ENCODE measurements at places on chromosomes 11 and 22.

- no peak for DNase-seq
Observed at GRCh38 chr11:61924064-61924455, 6.7 kb upstream of the RAB3IL1 start.

GRCh38 chr11:125057693-125058016, 5.5 kb upstream of the SLC37A2 start:
- no peak for DNase-seq

DNA sequence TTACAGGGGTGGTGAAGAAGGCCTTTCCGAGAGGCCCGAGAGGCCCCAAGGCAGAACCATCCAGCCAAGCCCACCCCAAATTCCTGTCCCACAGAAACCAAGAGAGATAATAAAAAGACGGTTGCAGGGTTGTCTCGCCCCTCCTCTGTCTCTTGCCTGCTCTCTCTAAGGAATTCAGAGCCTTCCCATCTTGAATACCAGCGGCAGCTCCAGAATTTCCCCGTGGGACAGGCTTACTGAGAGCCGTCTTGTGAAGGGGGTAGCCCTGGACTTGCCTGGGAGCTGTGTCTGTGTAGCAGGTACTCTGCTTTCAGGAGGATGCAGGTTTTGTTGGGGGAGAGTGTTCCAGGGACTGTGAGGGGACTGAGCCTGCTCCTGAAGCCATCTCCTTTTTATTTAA, 9.6 kb upstream of the EIF3D start:
- DNase-seq = no peak

- no peak for DNase-seq
Observed at GRCh38 chr11:23097891-23098290, 237.6 kb upstream of the CCDC179 start.

DNA sequence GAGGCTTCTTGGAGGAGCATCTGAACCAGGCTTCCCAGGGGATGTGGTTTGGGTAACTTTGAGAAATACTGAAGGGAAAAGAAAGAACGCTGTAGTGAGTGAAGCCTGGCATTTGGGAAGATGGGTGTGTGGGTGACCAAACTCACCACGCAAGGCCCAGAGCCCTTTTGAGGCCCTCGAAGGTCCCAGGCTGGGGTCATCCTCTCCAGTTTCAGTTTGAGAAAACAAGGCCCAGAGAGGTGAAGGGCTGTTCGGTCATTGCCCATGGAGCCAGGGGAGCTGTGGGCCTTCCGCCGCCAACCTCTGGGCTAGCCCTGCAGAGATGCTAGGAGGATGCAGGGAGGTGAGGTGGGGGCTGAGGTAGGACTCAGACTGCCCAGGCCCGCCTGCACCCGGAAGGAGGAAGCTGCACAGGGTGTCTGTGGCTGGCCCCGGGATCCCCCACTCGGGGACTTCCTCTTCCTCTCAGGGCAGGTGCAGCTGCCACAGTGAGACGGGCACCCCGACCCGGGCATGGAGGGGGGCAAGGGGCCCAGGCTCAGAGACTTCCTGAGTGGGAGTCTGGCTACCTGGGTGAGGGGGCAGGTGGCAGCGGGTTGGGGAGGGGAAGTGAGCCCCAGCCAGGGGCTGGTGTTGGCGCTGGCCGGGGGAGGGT, at the start of gene CCDC88B:
CCDC88B (plus strand) TSS at position 451 of the 655 bp plus-strand sequence; CDS start at position 514, 63 bp downstream.
- peak; percentile 93 for DNase-seq

GRCh38 chr11:70521475-70522308, 123.4 kb downstream of the CTTN start:
- DNase-seq = no peak

GRCh38 chr11:121352251-121352891, 59.8 kb downstream of the SC5D start:
- DNase-seq = no peak

- no peak for DNase-seq
Observed at GRCh38 chr22:26949193-26949592, 291.8 kb downstream of the MIAT start.

DNA sequence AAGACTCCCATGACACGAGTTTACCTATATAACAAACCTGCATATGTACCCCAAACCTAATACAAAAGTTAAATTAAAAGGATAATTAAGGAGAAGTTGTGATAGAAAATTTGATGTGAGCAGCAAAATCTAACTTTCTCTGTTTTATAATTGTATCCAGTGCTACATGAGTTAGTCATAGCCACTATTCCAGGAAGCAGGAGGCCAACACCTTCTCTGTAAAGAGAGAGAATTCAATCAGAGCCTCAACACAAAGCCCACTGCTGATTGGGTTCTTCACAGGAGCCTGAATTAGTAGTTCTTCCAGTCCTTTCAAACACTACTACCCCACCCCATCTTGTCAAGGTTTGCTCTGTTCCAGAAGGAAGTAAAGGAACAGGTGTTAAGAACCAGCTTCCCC, 84.2 kb downstream of the BLID start:
- no peak for DNase-seq

DNA sequence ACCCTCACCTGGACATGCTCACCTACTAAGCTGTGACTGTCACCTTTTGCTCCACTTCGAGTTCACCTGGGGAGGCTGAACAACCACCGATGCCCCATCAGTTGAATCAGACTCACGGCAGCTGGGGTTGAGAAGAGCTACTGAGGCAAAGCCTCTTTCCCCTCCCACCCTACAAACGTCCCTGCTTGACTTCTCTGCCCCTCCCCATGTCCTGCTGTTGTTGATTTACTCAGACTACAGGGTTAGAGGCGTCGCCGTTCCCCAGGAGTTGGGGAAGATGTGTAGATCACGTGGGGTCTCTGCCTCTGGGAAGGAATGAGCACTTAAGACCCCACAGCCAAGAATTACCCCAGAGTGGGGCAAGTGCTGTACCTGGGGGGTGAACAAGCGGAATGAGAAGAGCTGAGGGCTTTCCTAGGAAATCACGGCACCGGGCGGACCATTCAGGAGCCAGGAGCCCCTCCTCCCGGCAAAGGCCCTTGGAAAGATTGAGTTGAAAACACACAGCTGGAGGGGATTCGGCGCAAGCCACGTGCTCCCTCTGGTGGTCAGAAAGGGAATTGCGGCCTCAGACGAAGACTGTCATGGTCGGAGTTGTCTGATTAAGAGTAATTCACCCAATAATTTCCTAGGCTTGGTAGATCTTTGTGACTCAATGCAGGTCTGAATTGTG, 7.0 kb downstream of the FXYD2 start:
- DNase-seq = peak; percentile 88

DNA sequence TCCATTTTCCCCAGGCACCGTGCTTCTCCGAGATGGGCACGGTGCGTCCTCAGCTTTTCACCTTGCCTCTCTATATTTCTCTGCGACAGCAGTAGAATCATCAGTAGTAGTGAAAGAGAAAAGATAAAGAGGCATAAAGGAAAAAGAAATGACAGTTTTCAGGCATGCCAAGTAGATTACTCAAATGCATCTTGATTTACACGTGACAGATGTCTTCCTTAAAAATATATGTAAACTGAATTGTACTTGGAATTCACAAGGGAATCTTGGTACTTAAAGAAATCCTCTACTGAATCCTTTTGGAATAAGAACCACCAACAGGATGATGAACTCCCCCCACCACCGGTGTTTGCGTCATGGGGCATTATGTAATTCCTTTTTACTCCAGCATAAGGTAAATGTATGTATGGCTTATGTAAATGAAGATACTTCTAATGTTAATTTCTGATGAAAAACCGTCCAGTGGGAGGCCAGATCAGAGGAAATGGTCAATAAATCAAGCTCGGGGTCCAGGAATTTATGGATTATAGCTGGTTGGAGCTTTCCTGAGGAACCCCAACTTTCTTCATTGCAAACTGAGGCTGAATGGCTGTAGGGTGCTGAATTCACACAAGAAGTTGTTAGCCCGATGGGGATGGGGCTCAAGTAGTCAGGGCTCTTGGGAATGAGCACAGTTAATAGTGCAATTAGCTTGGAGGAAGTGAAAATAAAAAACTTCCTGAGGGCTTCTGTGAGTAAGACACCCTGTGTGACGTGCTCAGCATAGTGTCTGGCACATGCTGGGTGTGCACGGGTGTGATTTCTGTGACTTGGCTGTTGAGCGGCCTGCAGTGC, 630.4 kb downstream of the OPCML start:
- DNase-seq = no peak

- no peak for DNase-seq
Observed at GRCh38 chr11:9825315-9825714, 161.4 kb downstream of the SWAP70 start.

GRCh38 chr11:45100339-45100738, 46.1 kb upstream of the PRDM11 start:
- DNase-seq = peak; percentile 25

- no peak for DNase-seq
Observed at GRCh38 chr22:28973352-28973751, 88.3 kb downstream of the C22orf31 start.

DNA sequence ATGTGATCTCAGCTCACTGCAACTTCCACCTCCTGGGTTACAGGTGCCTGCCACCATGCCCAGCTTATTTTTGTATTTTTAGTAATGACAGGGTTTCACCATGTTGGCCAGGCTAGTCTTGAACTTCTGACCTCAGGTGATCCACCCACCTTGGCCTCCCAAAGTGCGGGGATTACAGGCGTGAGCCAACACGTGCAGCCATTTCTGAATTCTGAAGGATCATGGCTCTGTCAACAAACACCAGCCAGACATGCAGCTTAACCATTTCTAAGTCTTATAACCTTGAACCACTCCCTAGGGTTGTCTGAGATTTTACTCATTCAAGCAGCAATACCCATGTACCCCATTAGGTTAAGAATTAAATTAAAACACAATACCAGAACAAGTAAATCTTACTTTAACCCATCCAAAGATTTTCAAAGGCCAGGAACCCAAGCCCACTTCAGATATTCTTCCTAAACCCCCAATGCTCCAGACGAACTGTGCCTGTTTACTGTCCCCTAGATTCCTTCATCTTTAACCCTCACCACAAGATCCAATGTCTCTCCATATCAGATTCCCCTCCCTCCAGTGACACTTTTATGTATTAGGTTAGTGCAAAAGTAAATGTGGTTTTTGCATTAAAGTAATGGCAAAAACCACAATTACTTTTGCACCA, 4.0 kb downstream of the RPS13 start:
- no peak for DNase-seq

- no peak for DNase-seq
Observed at GRCh38 chr11:37496201-37496600, 898.2 kb upstream of the RAG2 start.

- DNase-seq = no peak
Observed at GRCh38 chr11:70498171-70498571, 99.8 kb downstream of the CTTN start.

- no peak for DNase-seq
Observed at GRCh38 chr11:130485983-130486382, 37.5 kb downstream of the ADAMTS15 start.

DNA sequence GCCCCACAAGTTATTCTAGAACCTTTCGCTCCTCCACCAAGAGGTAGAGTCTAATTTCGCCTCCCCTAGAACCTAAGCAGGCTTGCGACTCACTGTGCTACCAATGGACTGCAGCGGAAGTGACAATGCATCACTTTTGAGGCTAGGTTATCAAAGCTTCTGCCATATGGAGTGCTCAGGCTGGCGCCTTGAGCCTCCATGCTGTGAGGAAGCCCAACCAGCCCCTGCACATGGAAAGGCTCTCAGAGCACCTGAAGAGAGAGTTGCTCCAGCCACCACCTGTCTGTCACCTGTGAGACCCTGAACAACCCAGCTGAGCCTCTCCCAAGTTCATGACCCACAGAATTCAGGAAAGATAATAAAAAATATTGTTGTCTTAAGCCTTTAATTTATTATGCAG, 29.3 kb upstream of the CBX7 start:
- DNase-seq = no peak

- DNase-seq = no peak
Observed at GRCh38 chr11:117473481-117474091, 145.9 kb downstream of the CEP164 start.

DNA sequence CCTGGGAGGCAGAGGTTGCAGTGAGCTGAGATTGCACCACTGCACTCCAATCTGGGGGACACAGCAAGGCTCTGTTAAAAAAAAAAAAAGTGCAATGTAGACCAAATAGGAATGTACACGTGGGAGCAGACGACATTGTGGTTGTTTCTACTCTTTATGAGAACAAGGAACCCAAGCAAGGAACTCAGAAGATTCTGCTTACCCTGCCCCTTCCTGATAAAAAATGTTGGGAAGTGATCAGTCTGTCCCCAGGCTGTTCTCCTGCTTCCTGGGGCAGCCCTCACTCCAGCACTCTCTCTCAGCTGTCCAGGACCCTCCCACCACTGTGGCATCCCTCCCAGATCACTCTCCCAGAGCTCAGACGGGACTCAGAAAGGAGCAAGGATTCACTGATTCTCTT, 31.8 kb downstream of the SLCO2B1 start:
- no peak for DNase-seq

- no peak for DNase-seq
Observed at GRCh38 chr22:49021131-49021925, 806.3 kb downstream of the BRD1 start.

All from CD4-positive, alpha-beta T cell treated with Interleukin-17A for 1 hour (primary cell).